ENCODE measurements at places on chromosomes 2 and 18. TPM values are rescaled to one million over a fixed set of nuclear protein-coding genes. Genes with fewer than 3 reads are reported as not detected.

GALNT14 gene
- polyA plus RNA-seq, result 48.7 TPM

DUSP2 gene
- polyA plus RNA-seq, result 2.8 TPM

MYO5B gene
- polyA plus RNA-seq, result 26.7 TPM

NEMP2 gene
- 15.3 TPM for polyA plus RNA-seq

CYTIP gene
- 2.1 TPM for polyA plus RNA-seq

DNA sequence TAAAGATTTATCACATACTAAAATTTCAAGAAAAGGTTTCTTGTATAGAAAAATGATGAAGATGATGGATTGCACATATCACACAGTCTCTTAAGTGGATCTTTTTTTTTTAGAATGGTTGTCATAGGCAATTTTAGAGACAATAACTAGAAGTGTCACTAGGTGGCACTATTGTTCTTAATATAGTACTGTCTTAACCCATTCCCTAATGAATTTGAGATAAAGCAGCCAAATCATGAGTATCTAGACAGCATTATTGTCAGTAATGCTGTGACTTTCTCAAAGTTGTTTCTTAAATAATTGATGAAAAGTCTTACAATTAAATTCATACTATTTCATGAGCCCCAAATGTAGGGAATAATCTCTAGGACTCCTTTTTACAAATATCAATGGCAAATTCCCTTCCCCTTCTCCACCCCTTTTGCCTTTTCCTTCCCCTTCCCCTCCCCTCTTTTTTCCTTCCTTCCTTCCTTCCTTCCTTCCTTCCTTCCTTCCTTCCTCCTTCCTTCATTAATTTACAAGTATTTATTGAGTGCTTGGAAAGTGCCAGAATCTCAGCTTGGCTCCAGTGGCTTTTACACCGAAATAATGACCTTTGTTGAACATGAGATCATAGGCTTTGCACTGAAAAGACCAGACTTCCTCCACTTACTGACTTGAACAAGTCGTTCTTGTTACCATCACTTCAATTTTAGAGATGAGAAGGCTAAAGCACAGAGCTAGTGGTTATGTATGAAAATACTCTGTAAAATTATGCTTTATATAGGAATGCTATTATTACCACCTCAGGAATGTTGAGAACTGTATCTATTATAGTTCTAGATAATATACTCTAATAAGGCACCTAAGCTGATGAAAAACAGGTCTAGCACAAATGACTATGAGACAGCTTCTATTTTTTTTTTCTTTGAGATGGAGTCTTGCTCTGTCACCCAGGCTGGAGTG lies 19.8 kb downstream of the MYL12B start:
- DNase-seq, result peak; percentile 83

DNA sequence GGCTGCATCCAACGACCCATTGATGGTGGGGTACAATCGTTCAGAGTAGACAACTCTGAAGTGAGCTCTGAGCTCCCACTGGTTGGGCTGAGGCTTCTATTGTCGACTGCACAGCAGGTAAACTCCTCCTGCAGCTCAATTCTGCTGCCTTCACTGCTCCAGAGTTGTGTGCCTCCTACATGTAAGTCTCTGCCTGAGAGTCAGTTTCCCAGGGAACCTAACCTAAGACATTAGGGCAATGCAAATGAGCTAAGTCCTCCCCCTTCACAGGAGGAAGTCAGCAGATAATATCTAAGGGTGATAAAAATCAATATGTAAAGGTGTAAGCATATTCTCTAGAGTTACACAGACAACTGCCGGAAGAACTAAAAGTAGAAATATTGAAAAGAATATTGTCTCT lies 22.5 kb upstream of the ACYP2 start:
- no peak for DNase-seq

DNA sequence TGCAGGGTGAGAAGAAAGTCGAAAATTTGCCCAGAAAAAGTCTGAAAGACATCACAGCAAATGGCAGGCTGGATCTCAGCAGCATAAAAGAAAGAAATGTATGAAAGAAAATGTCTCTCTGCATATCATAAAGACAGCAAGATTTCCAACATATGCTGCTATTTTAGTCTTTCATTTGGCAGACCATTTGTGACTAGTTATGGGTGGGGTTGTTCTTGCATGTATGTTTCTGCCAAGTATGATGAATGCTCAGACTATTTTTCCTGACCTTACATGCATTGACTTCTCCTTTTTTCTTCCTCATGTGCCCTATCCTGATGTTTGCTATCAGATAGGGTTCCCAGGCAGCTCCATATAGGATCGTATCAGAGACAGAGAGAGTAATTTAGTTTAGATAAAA lies 58.5 kb upstream of the PARD3B start:
- DNase-seq, result no peak

- no peak for DNase-seq
Observed at GRCh38 chr2:106106622-106107508, 87.2 kb downstream of the UXS1 start.

- no peak for DNase-seq
Observed at GRCh38 chr2:163602196-163602595, 133.6 kb downstream of the FIGN start.

GRCh38 chr2:239441261-239442078 lies 40.6 kb upstream of the HDAC4 start:
- DNase-seq, result no peak

DNA sequence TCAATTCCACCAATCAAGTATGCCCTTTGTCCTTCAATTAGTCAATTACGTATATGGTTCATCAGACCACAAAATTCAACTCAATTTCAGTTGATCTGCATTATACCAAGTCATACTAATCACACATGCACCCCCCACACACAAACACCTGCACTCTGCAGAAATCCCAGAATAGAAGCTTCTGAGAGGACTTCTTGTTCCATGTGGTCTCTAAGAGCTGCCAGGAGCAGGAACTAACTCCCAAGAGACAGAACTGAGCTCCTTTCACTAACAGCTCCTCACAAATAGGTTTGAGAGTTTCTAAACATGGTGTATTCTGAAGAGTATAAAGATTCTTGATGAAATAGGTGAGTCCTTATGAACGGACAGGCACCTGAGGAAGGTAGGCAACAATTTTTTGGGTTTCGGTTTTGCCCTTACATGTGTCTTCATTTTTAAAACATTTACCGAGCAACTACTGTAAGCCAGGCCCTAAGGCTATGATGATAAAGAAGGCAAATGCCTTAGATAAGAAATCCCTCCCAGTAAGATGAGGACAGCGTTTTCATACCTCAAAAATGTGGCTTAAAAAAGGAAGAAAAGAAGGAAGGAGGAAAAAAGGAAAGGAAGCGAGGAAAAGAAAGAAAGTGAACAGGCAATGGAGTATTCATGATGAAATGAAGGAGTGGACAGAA lies 183.1 kb downstream of the PID1 start:
- no peak for DNase-seq

DNA sequence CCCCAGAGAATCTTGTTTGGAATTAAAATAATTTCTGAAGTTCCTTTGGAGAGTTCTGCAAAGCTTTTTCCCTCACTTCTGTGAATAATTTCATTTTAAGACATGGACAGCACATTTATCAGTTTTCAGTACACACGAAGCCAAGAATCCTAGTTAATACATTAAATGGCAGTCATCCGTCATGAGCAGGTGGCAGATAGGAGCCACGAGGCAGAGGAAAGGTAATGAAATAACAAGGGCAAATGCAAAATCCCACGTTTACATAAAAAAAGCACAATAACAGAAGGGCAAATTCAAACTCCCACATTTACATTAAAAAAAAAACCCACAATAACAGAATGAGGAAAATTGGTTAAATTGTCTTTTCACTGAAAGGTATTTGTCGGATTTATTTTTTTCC lies 25.9 kb upstream of the SNTG2 start:
- no peak for DNase-seq

DNA sequence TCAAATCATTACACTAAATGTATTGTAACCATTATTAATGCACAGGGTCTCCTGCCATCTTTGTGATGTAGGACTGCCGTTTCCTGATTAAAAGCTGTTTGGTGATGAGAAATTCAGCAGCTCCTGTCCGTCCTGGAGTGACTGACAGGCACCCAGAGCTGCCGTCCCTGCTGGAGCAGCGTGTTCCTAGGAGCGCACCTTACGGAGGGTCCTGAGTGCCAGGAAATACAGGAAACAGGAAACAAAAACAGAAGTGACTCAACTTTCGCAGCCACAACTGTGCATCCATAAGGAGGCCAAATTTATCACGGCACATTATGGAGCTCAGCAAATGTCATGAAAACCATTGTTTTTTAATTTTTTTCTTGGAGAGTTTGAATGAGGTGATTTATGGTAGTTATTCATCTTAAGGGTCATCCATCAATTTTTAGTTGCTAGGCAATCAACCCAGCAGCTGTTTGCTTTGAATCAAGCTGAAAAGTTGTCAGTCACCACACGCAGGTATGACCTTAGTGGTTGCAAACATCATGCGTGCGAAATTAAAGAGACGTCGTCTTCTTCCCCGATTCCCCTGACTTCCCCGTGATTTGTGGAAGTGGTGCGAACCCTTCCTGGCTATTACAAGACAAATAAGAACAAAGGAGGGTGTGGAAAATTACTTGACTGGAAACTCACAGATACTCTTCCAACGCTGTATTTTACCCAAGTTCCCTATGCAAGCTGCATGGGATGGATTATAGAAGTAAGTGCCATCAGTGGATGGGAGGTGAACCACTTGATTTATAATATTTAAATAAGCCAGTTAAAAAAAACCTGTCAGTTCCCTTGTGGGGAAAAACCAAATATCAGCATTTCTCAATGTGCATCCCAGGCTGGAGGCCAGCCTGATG lies 19.8 kb downstream of the TSHZ1 start:
- no peak for DNase-seq

DNA sequence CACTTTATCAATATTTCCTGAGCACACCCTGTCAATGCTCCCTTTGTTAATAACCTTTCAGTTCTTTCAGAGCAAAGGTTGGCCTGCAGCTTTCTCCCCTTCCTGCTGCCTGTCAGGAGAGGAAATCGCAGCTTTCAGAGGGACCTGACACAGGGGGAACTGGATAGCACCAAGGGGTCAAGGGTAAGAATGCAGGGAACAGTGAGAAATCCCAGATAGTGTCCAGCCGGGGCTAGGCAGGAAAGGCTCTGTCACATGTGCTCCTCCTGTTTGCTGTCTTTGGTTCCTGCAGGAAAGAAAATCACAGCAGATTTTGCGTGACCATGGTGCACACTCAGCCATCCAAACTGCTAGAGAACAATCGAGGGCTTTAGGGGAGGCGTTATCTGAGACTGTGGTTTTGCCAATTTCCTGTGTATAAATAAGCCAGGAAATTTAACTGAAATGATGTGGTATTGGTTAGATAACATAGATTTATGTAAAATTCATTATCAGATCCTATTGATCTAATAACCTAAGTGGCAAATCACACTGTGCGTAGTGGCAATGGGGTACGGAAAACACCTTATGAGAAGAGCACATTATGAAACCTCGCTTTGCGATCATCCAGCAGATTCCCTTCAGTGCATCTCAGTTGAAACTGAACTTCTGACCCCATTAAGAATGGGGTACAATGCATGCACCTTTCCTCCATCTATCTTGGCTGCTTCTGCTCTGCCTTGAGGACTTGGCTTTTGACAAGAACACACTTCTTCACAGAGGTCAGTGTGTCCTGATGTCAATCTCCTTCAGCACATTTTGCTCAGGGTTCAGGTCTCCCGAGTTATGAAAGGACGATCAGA lies 178.0 kb downstream of the ICOS start:
- no peak for DNase-seq

DNA sequence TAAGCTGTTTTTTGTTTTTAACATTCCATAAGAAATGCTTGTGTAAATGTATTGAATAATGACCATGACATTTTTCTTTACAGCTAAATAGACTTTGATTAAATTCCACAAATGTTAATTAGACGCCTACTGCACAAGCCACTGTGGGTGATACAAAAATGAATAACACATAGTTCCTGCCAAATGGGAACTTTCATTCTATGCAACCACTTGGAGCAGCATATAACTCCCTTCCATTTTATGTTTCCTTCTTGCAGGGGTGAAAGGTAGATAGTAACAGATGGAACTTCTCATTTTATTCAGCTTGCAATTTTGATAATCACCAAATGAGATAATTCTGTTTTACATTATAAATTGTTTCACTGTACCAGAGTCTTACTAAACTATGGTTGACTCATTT lies 70.0 kb upstream of the THUMPD2 start:
- DNase-seq, result no peak
